ENCODE measurements at places on chromosomes 11 and 22.

DNA sequence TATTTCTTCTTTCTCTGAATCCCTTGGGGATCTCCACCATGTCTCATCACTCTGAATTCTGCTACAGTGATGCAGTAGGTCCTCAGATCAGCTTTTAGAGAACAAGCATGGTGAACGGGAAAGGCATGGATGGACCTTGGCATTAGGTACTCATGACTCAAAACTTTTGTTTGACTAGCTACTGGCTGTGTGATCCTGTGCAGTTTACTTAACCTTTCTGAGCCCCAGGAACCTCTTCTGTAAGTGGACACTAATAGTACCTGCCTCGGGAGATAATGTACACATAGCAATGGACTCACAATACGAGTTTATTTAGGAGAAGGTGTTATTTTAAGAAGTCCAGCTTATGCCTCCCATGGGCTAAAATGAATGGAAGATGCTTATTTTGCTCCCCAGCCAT, 184.7 kb upstream of the TBCEL start:
- DNase-seq = no peak

DNA sequence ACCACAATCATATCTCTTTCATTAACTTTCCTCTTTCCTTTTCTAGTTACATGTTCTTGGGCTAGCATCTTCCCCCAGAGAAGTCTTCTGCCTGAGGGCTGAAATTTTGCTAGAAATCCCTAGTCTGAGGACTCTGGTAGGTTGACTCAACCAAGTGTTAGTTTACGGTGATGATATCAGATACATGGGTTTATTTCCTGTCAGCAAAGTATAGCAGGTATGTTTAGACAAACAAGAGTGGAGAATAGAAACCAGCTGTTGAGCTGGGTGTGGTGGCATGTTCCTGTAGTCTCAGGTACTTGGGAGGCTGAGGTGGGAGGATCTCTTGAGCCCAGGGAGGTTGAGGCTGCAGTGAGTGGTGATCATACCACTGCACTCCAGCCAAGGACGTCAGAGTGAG, 11.2 kb downstream of the FOLR1 start:
- no peak for DNase-seq

- no peak for DNase-seq
These were observed 1.7 kb downstream of the AP1B1 start for GRCh38 chr22:29386708-29387107.

DNA sequence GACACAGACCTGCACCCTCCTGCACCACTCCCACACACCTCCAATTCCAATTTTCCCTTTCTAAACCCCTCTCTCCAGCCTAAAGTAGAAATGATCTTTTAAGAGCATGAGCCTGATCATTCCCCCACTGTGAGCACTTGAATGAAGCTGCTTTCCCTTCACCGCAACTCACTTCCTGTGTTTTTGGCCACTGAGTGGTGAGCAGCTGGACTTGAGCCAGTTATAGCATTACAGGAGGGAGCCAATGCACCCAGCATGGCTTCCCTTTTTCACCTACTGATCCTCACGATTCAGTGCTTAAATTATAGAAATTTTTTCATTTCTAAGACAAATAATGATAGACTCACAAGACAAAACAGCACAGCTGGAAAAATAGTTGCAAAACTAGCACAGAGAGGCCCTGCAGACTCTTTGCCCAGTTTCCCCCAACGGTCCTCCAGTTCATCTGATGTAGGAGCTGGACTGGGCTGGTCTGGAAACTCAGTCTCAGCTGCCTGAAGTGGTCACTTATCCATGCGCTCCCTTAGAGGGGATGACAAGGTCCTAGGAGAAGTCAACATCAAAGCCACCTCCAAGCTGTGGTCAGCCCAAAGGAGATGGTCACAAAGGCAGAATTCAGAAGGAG, 9.7 kb upstream of the APOL4 start:
- DNase-seq = no peak

GRCh38 chr11:122796128-122796717, 42.1 kb upstream of the CRTAM start:
- DNase-seq = peak; percentile 33
